ENCODE measurements at places on chromosomes 12 and 14.
A peak's percentile ranks its signal among the peaks of the same experiment; 100 is the strongest.

GRCh38 chr12:128098730-128099129, 168.2 kb upstream of the TMEM132C start:
- no peak for DNase-seq

DNA sequence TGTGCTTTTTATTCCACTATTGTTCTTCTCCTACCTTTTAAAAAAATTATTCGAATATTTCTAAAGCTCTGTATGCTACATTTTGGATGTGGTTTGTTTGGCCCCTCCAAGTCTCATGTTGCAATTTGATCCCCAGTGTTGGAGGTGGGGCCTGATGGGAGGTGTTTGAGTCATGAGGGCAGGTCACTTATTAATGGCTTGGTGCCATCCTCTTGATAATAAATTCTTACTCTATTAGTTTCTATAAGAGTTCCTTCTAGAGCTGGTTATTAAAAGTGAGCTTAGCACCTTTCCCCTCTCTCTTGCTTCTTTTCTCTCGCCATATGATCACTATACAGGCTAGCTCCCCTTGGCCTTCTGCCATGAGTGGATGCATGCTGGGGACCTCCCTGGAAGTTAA, 445.6 kb upstream of the PDE3A start:
- no peak for DNase-seq

DNA sequence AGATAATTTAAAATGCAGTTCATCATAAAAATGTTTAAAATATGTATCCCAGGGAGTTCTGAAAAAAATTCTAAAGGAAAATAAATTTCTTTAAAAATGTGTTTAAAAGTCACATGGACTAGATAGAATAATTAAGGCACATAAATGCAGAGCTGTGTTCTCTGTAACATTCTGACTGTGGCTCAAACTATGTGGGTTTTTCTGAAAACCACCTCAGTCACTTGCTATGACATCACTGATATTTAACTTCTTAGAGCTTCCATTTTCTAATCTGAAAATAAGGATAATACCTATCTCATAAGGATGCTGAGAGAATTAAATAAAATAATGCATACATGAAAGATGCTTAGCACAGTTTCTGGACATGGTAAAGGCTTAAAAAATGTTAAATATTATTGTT, 107.3 kb downstream of the SLC41A2 start:
- DNase-seq: no peak

GRCh38 chr14:49975276-49975675, 82.4 kb downstream of the ARF6 start:
- no peak for DNase-seq

DNA sequence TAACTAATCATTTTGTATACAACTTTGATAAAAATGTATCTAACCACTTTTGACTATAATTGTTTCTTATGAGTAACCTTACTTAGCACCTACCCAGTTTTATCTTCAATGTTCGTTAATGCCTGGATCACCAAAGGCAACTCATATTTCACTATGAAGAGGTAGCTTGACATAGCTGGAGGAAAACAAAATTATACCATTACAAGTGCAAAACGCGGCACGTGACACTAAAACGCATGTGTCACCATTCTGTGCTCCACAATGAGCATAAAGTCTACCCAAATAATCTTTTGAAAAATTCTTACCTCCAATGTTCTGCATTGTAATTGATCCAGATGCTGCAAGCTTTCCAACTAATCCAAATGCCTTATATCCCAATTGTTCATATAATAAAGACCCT, 5.8 kb downstream of the SLC38A2 start:
- DNase-seq: no peak

GRCh38 chr14:104548802-104549535, 30.6 kb upstream of the C14orf180 start:
- DNase-seq: no peak

GRCh38 chr12:27034607-27035293, 12.4 kb downstream of the MED21 start:
- no peak for DNase-seq

DNA sequence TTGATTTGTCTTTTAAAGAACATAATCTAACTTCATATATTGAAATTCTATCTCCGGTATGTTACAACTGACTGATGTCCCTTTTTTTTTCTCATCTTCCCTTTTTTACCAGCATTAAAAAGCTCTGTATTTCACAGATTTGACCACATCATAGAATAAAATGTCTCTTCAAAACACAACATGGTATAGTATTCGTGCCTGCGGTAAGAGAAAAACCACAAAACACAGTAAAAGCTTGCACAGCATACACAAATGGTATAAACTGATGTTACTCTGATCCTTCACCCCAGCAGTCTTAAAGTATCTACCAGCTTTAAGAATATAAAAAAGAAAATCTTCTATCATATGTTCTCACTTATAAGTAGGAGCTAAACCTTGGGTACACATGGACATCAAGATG, 83.4 kb downstream of the HECTD1 start:
- no peak for DNase-seq

DNA sequence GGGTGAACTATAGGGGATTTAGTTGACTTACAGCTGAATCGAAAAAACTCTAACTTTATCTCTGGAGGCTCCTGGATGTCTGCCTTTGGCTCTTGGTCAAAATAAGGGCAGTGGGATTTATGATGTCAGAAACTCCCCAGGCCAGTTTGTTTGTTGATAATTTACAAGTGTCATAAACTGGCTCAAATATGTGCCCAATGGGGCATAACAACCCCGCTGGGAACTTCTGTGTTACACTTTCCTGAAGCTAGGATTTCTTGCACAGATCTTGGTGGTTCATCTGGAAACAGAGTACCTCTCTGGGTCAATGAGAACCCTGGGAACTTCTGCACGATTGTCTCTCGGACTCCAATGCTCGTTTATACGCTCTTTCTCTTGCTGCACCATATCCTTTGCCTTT, 58.7 kb upstream of the MUCL1 start:
- DNase-seq: no peak

DNA sequence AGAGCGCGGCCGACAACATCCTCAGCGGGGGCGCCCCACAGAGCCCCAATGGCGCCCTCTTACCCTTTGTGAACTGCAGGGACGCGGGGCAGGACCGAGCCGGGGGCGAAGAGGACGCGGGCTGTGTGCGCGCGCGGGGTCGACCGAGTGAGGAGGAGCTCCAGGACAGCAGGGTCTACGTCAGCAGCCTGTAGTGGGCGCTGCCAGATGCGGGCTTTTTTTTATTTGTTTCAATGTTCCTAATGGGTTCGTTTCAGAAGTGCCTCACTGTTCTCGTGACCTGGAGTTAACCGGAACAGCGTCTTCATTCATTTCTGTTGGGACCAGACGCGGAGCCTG, 103.8 kb upstream of the FKBP4 start:
- no peak for DNase-seq

GRCh38 chr12:47548401-47548800, 157.4 kb downstream of the RPAP3 start:
- no peak for DNase-seq

DNA sequence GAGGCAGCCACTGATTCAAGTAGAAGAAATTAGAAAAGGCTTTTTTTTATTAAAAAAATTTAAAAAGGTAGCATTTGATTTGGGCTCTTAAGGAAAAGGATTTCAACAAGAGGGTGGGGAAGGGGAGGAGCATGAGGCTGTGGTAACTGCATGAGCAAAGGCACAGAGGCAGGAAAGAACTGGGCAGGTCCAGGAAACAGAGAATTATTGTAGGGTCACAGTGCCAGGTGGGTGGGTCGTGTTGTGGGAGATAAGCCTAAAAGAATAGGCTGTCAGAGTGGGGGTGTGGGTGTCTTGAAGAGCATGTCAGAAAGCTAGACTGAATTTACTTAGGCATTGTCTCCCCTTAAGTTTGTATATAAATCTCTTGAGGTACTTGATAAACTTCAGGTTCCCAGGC, 7.8 kb downstream of the LIMA1 start:
- DNase-seq: peak; percentile 38

GRCh38 chr12:126734710-126735109, 1532.3 kb upstream of the TMEM132C start:
- no peak for DNase-seq

DNA sequence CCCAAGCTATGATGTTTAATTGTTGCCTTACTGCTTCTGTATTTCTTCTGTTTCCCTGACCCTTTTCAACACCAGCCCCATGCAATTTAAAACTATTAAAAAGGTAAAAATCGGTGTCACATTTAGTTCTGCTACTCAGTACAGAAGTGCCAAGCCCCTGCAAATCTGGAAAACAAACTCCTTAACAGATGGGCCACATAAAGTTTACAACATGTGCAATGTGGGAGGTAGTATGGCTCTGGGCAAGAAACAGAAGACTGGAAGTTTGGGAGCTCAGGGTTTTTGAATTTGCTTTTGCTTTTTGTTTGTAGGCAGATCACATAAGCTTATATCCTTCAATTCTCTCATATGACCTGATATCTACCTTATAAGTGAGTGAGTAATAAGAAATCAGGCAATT, 404.0 kb upstream of the ATP2B1 start:
- no peak for DNase-seq

- DNase-seq: no peak
Measured at GRCh38 chr14:89407856-89408255, 9.2 kb downstream of the FOXN3 start.

GRCh38 chr14:68333262-68333661, 459.6 kb downstream of the ZFP36L1 start:
- no peak for DNase-seq
